Tongue (tissue), 3 donors: ENCODE measurements at places on chromosomes 7 and 10.

GRCh38 chr10:94617389-94617944, 66.1 kb upstream of the CYP2C18 start:
- DNase-seq: no peak

DNA sequence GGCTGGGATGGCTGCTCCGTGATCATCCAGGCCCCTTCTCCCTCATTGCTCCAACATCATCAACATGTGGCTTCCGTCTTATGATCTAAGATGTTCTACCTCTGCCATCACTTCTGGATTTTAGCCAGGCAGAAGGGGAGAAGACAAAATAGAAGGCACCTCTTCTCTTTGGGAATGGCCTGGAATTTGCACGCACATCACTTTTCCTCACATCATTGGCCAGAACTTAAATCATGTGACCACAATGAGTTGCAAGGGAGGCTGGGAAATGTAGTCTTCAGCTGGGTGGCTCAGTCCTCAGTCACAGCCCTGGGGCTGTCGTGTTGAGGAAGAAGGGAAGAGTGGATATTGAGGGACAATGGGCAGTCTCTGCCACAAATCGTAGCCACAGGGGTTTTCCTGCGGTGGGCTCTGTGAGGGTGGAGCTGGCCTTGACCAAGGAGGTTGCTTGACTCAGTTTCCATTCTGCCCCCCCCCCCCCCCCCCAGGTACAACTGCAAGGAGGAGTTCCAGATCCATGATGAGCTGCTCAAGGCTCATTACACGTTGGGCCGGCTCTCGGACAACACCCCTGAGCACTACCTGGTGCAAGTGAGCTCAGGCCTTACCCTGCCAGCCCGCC, 50.3 kb downstream of the PALD1 start:
- peak; percentile 75 for DNase-seq

- DNase-seq: no peak
Observed at GRCh38 chr7:16300361-16300895, 120.9 kb downstream of the CRPPA start.

GRCh38 chr7:140631602-140632001, 9.0 kb downstream of the DENND2A start:
- peak; percentile 45 for DNase-seq

DNA sequence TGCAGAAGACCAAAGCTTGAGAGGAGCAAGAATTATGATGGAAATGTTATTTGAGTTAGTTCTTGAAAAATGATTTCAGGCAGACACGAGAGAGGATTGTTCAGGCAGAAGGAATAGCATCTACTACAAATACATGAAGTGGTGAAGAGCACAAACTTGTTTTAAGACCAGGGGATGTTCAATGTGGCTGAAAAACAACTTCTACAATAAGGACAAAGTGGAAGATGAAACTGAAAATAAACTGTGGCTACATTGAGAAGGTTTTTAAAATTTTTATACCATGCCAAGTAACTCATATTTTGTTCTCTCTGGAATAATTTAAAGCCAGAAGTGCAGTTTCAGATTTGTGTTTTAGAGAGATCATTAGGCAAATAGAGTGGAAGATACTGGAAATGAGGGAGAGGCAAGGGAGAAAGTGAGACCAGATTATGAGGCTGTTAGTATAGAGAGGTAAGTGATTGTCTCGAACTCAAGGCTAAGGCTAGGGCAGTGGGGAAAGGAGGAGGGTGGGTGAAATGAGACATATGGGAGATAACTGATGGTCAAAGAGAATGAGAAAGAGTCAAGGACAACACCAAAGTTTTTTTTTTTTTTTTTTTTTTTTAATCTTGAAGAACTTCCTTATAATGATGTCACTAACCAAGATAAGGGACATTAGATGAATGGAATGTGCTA, 115.4 kb downstream of the MDFIC start:
- DNase-seq: no peak

DNA sequence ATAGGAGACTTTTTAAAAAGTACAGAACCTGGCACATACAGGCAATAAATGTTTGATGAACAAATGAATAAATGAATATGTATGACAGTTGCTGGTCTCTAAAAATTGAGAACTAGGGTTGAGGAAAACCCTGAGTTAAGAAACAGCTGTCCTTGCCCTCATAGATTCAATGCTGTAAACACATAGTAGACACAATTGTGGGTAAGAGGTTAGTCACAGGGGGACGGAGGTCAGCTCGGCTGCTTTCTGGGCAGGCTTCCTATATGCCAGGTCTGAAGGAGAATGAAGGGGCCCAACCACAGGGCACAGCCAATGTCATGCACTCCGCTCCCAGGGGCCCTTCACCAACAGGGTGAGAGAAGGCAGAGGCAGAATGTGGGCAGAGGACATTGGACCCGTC, 143.3 kb upstream of the RSU1 start:
- no peak for DNase-seq

- DNase-seq: no peak
Observed at GRCh38 chr7:7114575-7115291, 67.6 kb upstream of the C1GALT1 start.
